Activated CD4-positive, alpha-beta T cell treated with anti-CD3 and anti-CD28 coated beads for 24 hours (primary cell): ENCODE measurements at places on chromosomes 1 and 21.
A peak's percentile ranks its signal among the peaks of the same experiment; 100 is the strongest.

DNA sequence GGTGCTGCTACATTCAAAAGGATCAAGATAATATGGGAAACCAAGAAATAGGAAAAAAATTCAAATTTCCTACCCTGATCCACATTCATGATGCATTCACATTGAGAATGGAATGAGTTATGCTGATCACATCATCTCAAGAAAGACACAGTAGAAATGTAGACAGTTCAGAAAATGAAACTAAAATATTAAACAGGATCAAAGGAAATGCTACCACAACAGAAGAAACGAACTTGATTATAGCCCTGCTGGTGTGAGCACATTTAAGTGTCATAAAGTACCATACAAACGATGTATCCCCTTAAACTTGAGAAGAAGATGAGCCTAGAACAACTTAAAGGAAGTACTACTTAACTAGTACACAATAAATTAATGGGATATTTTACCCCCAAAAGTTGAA lies 21.3 kb downstream of the SYDE2 start:
- DNase-seq = no peak

GRCh38 chr21:45575993-45576837 lies 34.0 kb upstream of the SLC19A1 start:
- DNase-seq = no peak

- no peak for DNase-seq
These were observed 519 bp downstream of the RERE start for GRCh38 chr1:8816831-8817411.

DNA sequence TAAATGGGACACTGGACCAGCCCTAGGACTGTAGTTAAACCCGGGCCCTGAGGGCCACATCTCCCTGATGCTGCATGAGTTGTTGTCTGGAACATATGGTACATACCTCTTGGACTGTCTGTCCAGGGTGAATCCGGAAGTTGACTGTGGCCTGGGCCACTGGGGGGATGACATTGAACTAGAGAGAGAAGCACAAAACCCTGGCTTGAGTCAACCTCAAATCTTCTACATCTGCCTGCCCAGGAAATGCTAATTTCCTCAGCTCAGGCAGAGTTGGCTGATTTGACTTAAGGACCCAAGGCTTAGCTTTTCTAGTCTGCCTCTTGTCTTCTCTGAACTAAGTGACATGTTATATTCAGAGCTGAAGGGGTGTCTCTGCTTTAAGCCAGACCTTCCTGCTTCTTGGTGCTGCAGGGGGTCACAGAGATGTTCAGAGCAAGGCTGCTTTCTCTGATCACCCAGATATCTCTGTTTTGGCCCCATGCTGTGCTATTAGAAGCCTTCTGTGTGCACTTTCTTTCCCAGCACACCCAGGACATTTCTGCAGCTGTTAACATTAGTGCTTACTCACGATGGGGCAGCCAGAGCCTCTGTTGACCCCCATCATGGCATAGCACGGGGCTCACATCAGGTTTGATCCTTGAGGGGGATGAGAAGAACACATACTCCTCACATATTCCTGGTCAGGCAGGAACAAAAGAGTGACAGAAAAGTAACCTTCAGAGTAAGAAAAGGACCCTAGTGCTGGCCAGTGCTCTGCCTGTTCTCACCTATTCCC lies 9.6 kb downstream of the PM20D1 start:
- no peak for DNase-seq

DNA sequence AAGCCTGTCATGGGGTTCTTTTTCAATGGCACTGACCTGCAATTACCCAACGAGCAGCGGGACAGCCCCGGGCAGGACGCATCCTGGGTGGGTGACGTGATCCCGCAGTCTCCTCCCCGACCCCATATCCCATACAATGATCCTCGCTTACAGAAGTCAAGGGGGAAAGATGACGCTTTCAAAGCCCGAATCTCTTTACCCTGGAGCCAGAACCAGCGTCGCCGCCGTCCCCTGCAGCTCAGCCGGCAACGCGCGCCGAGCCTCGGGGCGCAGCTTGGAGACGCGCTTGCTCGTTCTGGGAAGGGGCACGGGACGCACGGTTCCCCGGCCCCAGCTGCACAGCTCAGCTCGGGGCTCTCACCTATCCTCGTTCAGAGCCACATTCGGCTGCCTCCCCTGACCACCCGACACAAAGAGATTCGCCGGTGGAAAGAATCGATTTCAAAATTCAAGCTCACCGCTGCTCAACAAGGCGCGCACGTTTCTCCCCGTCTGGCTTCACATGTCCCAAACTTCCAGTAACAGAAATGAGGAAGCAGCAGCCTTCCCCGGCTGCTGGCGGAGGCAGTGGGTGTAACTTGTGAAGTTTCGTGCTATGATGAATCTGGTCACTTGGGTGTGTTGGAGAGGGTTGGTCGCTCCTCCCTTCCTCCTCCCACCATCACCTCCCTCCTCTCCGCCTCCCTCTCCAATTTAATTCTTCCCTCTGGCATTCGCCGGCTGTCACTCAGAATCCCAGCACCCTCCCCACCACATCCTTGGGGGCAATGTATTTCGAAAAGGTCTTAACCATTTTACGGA lies at the start of gene TIAM1:
Gene TIAM1, minus strand, starts transcription at position 582 of the 801 bp plus-strand sequence. CDS start 77,289 bp downstream, outside the sequence.
- peak; percentile 20 for DNase-seq

GRCh38 chr1:241219449-241219848 lies 137.6 kb downstream of the RGS7 start:
- no peak for DNase-seq

DNA sequence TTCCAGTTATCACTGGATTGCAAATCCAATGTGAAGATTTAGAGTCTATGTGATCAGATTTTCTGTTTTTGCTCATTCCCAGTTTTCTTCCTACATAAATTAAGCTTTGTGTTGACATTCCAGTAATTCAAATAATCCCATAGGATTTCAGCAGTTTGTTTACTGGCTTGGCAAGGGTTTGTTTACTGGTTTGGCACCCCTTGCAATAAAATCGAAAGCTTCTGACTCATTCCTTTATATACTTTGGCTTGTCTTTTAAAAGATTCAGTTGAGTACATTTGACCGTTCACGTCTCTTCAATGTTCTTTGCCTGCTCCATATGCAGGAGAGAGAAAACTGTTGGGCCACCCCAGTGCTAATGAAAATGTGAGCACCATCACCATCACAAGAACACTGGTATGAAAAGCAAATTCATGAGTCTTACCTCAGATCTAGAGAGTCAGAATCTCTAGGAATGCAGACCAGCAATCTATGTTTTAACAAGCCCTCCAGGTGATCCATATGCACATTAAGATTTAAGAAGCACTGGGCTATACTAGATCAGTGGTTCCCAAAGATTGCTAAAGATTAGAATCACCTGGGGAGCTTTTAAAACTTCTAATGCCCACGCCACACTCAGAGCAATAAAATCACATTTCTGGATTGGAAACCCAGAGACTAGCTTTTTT lies 32.8 kb downstream of the ZC3H11B start:
- no peak for DNase-seq
